Nephron progenitor cell (in vitro differentiated cells): ENCODE measurements at places on chromosomes 6 and 20.

GRCh38 chr20:62666736-62667529 lies 24.6 kb downstream of the SLCO4A1 start:
- DNase-seq, result no peak

- no peak for DNase-seq
Observed at GRCh38 chr6:105504706-105505105, 101.8 kb upstream of the PREP start.

DNA sequence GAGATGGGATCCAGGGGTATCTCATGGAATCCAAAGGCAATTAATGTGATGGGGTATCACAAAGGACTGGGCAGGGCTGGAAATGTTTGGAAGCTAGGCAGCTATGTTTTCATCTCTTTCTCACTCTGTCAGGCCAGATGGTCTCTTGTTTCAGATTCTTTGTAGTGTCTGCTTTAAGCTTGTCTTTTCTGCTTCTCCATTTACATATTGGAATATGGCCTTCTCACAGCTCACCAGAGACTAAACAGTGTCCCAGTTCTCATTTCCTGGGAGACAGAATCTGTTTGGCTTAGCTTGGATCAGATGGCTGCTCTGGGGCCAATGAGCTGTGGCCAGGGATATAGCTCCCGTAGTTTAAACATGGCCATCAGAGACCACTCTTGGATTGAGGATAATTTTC lies 78.9 kb downstream of the SLC35F1 start:
- DNase-seq, result no peak

GRCh38 chr6:148521586-148521985 lies 178.9 kb downstream of the SASH1 start:
- DNase-seq, result no peak

DNA sequence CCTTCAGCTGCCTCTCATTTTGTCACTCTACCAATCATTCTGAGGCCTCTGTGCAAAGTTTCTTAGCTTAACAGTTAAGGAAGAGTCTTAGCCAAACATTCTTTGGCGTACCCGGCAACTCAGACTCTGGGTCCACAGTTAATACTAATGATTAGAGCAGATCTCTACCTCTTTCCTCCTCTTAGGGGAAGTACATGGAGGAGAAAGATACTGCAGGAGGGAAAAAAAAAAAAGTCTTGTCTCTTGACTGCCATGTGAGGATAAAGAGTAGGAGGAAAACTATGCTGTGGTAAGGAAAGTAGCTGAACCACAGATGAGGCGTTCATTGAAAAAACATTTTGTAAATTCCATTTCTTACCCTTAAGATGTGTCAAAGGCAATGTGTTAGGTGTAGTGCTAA lies 44.0 kb upstream of the MARCKS start:
- DNase-seq, result no peak

GRCh38 chr6:17930321-17930993 lies 57.0 kb downstream of the KIF13A start:
- DNase-seq, result no peak

DNA sequence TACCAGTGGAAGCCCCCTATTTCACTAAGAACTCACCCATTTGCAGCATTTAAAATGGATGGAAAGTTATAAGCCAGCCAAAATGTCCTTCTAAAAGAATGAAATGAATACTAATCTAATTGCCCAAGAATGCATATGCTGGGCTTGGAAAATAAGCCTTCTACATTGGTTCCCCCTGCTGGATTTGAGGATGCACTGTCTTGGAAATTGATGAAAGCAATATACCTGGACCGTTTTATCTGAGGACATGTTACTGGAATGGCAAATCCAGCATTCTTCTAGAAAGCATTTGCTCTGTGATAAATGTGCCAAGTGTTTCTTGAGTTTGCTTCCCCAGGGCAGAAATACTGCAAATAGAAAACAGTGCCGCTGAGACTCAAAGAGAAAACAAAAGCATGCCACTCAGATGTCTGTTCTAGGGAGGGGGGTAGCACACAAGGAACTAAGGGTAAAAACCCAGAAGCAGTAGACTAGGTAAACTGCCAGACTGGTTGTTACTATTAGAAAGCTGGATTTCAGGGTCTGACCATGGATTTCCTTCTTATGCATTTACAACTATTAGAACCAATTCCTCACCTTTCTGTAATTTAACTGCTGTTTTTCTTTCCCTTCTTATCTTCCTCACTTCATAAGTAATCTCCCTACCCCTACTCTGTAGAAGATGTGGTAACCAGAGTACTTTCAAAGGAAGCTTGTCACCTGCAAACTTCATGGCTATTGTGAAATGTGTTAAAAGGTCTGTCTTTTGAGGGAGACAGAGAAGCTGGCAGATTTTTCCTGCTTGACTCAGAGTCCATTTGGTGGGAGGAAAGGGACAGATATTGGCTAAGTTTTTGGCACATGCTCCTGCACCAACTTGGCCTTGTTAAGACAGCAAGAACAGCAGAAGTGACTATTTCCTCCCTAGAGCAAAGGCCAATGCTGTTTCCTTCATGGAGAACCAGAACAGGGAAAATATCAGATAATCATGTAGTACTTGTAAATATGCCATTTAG lies 642.6 kb downstream of the KIF16B start:
- DNase-seq, result peak; percentile 7

DNA sequence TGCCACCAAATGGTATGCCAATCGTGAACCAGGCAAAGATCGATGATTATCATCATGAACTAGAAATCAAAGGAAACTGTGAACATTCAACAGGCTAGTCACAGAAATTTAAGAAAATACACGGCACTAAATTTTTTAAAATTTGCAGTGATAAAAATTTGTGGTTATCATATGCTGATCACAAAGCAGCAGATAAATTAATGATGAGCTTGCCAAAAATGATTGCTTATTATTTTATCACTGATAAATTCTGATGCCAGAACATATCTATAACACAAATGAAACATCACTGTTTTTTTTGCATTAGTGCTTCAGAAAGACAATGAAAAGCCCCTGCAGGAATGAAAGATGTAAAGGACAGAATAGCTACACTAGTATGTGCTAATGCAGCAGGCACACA lies 1413.2 kb upstream of the MAP3K7 start:
- no peak for DNase-seq

- DNase-seq, result no peak
Observed at GRCh38 chr20:25308671-25309394, 60.9 kb downstream of the PYGB start.

DNA sequence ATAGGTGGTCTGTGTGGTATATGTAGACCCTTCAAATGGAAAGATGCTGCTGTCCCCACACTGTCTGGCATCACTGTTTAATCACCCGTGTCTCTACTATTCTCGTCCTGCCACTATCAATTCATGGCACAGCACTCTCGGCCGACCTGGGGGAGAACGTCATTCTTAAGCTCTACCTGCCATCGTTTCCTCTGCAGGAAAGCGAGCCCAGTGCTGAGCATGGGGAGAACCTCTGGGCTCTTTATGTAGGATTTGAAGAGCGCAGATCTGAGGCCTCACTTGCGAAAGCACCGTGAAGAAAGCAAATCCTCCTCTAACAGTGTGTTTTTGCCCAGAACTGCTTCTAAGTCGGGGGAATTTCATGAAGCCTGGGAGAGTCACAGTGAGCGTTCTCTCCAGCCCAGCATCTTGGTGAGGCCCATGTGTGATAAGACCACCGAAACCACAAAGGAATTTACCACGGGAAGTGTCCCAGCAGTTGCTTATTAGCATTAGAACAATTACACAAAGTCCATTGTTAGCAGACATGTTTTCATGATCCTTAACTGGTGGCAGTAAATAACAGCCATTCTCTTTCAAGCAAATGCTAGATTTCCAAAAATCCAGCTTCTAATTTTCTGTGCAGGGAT lies 124.3 kb downstream of the SCML4 start:
- no peak for DNase-seq

GRCh38 chr6:145508107-145508506 lies 227.2 kb downstream of the EPM2A start:
- DNase-seq, result no peak

DNA sequence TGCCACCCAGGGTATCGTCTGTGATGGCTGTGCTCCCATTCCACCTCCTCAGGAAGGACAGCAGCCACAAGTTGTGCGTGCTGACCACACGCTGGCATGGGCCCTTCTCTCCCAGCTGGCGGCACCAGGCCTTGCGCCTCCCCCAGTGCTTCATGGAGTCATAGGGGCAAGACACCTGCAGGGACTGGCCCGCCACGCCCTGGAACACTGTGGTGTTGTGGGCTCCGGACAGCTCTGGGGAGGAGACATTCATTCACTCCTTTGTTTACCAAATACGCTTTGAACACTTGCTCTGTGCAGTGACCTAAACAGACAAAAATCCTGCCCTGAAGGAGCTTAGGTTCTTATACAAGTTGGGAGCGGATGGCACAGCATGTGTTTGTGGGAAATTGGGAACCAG lies 1.5 kb downstream of the TREM2 start:
- DNase-seq, result no peak

DNA sequence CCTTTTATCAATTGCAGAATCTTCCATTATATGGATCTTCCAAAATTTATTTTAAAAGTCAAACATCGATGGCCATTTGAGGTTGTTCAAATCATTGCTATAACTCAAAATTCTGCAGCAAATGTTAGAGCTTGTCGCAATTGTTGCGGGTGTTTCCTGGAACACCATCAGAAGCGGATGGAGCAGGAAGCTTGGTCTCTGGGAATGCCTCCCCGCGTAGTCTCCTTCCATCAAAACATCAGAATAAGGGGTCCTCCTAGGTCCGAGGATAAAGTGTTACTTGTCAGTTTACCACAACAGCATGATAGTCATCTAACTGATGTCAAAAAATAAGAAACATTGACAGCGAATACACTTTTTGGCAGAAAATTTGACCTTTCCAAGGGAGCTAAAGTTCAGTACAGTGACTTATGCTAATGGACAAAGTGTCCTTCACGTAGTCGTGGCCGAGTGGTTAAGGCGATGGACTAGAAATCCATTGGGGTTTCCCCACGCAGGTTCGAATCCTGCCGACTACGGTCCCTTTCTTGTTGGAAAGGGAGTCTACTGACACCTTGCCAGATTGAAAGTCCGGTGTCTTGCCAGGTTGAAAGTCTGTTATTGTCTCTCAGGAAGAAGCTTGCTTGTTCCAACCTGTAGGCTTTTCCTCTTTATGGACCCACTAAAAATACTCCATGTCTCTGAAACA lies 59.0 kb upstream of the ZNF184 start:
- no peak for DNase-seq

DNA sequence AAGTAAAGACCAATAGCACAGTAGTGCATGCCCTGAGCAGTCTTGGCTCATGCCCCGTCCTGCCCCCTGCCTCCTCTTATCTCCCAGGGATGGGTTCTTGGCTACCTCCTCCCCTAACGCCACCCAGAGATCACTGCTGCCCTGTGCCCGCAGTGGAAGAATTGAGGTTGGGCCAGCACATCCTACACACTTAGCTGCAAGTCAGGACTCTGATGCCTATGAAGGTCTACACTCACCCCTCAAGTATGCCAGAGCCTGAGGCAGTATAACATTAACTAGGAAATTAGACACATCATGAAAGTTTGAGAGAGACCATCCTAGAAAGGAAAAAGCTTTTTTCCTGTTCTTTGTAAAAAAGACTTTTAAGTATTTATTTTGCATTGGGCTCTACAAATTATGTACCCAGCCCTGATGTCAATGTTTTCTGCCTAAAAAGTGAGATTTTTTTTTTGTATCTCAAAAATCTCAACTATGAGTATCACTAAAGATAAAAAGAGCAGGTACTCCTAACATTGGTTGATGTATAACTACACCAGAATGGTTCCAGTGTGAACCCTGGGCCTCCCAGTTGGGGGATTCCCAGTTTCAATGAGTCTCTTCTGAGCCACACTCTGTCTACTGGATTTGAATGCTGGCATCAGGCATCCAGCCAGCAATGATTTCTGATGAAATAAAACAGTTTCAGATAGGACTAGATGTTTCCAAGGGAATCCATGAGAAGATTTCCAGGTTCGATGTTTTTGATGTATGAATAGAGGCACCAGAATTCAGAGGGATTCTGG lies 115.4 kb downstream of the ISM1 start:
- DNase-seq, result no peak

GRCh38 chr6:63114610-63115211 lies 96.6 kb upstream of the FKBP1C start:
- no peak for DNase-seq

- DNase-seq, result no peak
Observed at GRCh38 chr20:8132484-8133309, 631 bp downstream of the PLCB1 start.

- no peak for DNase-seq
Observed at GRCh38 chr6:139433631-139434419, 59.4 kb upstream of the CITED2 start.

DNA sequence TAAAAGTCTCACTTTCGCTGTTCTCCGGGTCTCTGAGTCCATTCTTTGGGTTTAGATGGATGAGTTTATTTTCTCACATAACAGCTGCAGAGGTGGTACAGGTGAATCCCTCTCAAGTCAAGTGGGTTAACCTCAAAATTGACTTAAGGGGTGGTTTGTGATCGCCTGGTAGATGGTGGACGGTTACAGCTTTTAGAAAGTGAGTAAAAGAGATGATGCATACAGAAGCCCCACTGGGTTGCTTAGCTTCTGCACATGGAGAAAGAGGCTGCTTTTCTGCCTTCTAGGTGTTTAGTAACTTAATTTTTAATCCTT lies 146.7 kb downstream of the TRIM27 start:
- DNase-seq, result no peak

DNA sequence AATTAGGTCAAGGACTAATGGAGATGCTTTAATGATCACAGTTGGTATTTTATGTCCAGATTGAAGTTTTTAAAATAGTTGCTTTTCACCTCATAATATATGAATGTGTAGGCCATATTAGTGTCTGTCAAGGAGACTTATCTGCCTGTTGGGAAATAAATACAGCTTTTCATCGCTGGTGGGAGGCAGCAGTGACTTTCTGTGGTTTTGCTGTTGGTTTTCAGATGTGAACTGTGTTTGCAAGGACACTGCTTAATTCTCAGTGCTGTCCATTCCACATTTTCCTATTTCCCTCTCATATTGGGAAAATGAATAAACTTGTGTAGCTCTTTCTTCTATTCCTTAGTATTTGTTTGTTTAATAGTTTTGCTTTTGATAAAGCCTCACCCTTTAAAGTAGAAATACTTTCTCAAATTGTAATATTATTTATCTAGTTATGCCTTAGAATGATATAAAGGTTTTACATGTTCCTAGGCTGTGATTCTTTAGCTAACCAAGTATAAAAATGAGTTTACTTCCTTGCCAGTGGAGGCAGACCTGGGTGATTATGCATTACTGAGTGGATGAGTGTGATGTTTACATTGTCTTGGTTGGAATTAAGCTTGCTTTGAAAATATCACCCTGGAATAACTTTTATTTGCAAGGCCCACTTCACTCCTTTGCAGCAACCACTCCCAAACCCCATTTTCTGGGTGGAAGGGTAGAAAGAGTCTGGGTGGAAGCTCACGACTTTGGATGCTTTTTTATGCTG lies 3.3 kb downstream of the PLCB4 start:
- no peak for DNase-seq
